CD4-positive, alpha-beta memory T cell (primary cell): ENCODE measurements at places on chromosomes 12 and 14.

DNA sequence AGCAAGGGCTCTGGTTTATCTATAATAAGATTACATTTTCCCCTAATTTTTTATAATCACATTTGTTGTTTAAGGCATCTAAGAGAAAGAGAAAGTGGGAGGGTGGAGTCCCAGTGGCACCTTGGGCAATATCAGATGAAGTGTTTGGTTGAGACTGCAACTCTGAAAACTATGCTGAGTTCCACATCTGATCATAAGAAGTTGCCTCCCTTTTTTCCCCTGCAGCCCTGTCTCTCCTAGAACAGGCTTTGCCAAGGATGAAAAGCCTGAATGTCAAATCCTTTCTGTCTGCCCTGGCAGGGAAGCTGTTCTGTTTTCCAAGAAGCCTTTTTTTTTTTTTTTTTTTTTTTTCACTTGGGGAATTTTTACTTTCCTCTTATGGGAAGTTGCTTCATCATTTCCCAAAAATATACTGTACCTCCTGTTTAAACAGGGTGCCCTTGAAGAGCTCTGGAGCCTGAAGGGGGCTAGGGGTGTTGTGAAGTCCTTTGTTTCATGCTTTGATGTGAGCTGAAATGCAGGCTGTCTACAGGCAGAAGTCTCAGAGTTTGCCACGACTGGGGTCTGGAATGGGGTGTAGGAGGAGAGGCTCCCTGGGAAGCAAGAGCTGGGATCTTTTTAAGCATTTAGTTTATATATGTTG is 71.3 kb downstream of the SUSD6 start:
- DNase-seq: no peak

DNA sequence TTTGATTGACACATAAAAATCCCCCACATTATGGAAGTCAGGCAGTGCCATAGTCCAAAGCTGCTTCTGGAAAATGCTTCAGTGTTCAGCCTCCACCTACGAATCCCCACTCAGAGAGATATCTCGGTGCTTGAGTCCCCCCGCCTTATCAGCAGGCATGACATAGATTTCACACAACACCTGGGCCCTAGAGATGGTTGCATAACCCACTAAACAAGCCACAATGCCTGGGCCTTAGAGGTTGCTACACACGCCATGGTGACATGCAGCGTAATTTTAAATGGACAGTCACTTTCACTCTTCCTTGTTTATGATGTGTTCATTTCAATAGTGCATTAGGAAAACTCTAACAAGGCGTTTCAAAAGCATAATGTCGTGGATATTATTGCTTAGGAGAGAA is 38.0 kb downstream of the CCDC60 start:
- DNase-seq: no peak

- DNase-seq: no peak
Observed at GRCh38 chr12:44384136-44384535, 492.0 kb downstream of the NELL2 start.

- no peak for DNase-seq
Observed at GRCh38 chr14:23405516-23406025, 2.5 kb downstream of the MYH6 start.

DNA sequence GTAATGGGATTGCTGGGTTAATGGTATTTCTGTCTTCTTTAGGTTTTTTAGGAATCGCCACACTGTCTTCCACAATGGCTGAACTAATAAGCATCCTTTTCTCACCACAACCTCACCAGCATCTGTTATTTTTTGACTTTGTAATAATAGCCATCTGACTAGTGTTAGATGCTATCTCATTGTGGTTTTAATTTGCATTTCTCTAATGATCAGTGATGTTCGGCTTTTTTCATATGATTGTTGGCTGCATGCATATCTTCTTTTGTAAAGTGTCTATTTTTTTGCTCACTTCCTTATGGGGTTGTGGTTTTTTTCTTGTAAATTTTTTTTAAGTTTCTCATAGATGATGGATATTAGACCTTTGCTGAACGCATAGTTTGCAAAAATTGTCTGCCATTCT is 377.9 kb downstream of the GALC start:
- no peak for DNase-seq

- no peak for DNase-seq
Observed at GRCh38 chr12:107530701-107531100, 154.9 kb upstream of the PWP1 start.

DNA sequence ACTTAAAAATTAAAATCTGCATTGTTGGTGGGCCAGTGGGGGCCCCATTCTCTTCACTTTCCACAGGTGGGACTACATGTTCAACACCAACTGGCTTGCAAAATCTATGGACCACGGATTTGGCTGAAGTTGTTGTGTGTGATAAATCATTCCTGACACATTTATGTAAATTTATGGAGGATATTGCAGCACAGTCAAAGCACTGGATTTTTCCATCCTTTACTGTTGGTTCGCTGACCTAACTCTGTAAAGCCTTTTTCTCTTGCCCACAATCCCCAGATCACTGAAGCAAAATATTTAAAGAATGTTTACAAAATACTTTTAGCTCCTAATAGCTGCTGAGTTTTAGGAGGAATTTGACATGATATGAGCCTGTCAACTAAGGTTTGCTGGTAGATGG is 219.7 kb upstream of the PRICKLE1 start:
- DNase-seq: no peak

GRCh38 chr12:53810950-53811349 is 59.2 kb upstream of the CISTR start:
- no peak for DNase-seq

DNA sequence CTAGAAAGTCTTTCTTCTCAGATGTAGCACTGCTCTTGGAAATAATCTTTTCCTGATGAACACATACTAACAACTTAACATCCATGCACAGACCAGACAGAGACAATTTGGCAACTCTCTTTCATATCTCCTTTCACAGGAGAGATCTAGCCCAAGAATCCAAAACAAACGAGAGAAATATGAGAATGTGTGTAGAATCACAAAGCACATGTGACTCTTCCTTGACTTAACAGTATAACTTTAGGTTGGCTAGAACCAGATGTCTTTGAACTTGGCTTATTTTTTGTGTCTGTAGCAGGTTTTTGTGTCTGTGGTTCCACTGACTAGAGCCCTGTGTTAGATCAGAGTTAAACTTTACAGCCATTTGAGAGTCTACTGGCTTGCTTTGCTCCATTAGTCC is 114.2 kb downstream of the STXBP6 start:
- DNase-seq: no peak

GRCh38 chr14:29548948-29549370 is 378.7 kb downstream of the PRKD1 start:
- DNase-seq: no peak

DNA sequence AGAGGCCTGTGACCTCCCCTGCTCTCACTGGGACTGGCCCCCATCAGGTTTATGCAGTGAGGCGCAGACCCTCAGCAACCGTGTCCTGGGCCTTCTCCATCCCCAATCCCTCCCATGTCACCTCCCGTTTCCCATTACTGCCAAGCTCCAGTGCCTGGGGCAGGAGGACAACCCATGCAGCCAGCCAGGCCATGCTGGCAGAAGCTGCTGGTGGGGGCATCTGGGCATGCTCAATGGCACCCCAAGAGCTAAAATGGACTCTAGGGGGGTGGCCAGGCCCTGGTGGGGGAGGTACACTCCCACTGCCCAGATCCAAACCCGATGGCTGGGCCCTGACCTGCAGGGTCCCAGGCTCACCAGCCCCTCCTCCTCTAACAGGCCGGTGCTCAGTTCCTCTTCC is 20.5 kb upstream of the GPR132 start:
- DNase-seq: no peak

GRCh38 chr12:132147423-132148367 is 3.4 kb downstream of the NOC4L start:
- no peak for DNase-seq

DNA sequence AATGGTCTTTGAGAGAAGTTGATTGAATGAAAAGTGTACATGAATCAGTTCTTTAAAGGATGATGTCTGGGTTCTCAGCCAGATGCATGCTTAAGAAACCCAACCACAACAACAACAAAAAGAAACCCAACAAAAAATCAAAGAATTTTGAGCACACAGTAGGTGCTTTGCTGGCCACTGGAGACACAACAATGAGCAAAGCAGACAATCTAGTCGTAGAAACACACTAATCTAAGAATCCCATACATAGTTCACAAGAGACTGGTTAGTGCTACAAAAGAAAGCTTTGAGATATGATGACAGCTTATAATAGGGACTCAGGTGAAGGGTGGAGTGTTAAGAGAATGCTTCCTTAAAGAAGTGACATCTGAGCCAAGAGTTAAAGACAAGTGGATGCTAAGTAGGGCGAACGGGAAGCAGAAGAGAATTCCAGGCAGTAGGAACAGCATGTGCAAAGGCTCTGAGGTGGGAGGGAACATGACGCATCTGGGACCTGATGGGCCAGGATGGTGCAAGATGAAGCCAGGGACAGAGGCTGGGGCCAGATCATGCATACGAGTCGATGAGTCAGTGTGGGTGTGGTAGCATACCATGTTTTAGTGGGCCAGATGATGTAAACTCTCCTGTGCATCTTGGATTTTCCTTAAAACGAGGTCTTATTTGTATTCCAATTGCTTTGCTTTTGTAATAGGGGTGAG is 4.6 kb upstream of the HIP1R start:
- no peak for DNase-seq

DNA sequence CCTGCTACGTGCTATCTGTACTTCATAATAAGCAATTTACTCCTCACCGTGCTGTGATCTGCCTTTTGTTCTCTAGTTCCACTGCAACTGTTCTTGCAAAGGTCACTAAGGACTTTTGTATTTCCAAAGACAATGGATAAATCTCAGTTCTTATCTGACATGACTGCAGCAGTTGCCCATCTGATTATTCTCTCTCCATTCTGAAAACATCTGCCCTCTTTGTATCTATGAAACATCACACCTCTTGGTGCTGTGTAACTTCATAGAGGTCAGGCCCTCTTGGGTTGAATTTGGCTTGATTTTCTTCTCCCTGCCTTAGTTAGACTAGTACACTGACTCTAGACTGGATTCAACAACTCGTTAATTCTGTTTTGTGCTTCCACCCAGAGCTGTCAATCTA is 319.6 kb downstream of the BTG1 start:
- no peak for DNase-seq

- no peak for DNase-seq
Observed at GRCh38 chr14:81091139-81091538, 129.6 kb downstream of the GTF2A1 start.

GRCh38 chr12:47835006-47835830 is 15.5 kb upstream of the HDAC7 start:
- DNase-seq: no peak

DNA sequence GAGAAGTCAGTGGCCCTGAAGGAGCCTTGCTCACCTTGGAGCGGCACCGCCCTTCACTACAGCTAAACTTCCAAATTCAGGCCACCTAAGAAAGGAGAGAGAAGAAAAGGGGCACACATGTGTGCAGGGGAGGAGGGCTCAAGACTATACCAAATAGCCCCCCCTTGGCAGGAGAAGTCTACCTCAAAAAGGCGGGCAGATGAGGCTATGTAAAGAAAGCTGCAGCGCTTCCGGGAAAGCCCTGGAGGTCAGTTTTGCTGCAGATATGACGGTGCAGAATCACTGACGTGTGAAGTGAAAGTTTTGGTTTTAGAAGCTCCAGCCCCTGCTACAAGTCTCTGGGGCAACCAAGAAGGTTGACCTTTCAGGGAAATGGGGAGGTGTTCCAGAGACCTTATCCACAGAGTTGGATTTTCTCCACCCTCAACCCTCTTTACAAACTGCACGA is 48.2 kb upstream of the PNMA1 start:
- DNase-seq: peak; percentile 64

DNA sequence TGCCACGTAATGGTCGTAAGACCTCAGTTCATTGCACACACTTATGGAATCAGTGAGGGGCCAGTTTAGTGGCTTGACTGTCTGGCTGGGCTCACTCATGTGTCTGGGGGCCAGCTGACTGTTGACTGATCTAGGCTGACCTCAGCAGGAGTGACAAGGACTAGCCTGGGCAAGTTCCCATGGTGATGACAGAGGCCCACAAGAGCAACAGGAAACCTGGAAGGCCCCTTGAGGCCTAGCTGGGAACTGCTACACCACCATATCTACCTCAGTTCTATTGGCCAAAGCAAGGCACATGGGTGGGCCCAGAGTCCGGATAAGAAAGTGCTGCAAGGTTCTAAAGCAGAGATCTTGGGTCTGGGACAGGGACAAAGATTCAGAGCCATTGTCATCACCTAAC is 21.3 kb upstream of the RFLNA start:
- no peak for DNase-seq

GRCh38 chr12:24039113-24039525 is 89.6 kb upstream of the SOX5 start:
- DNase-seq: no peak

DNA sequence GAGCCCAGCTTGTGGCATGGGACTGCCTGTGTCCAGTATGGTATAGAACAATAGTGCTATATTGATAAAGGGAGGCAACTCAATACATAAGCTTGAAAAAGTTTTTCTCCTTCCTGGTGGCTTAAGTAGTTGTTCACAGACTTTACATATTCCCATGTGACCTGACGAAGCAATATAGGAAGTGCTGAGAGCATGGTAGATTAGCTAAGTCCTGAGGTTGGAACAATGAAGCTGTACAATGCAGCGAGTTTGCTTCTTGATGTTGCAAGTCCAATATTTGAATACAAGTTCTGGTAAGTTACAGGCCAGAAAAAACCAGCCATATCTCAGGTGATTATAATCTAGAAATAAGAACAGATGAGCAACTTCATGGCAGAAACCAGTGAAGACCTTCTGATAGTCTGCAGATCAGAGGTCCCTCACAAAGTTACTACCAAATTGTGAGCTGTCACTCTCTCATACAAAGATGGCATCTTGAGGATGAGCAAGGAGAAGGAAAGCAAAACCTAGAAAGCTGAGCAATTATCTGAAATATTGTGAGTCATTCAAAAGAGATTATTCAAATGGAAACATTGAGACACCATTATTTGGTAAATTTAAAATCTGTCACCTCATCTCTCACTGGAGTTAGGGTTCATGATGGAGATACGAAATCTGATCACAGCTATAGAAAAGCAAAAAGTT is 72.9 kb upstream of the BTG1 start:
- DNase-seq: no peak

DNA sequence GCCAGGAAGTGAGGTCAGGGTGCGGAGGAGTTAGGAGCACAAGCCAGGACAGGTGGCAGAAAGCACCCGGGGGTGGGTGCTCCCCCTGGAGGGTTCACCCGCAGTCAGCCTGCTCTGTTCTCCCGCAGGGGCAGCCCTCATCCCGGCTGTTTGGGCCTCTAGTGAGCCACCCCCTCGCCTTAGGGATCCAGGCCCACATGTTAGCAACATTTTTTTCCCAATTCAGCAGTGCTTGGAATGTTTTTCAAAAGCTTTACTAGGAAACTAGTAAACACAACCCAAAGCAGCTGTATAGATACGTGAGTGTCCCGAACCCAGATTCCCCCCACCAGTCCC is 28.5 kb upstream of the NXPH4 start:
- DNase-seq: no peak

- peak; percentile 63 for DNase-seq
Observed at GRCh38 chr14:77459072-77459723, 1.3 kb downstream of the AHSA1 start.

DNA sequence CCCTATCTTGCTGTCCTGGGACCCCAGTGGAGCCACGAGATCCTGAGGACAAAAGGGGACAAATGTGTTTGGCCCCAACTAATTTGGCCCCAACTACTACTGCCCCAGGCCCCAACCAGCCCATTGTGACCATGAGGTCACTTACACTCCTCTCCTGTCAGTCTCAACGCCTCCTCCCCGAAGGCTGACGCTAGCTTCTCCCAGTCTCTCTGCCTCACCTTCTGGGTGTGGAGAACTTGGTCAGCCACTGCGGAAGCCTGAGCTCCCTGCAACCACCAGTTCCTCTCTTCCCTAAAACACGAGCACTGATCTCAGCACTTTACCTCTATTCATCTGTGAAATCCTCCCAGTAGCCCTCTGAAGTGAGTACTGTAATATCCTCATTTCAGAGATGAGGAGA is 13.3 kb downstream of the FAM181A start:
- DNase-seq: no peak
